ENCODE measurements at places on chromosomes 13 and 19. TPM values are rescaled to one million over a fixed set of nuclear protein-coding genes. Genes with fewer than 3 reads are reported as not detected.

The FFAR2 gene
- not detected for total RNA-seq

GRCh38 chr13:23865026-23865425, 24.2 kb downstream of the MIPEP start:
- DNase-seq: no peak
- H3K27ac ChIP-seq: no peak overlapping the region
- no peaks in the 10 kb centered on the region for H3K27me3 ChIP-seq
- no peaks in the 10 kb centered on the region for H3K36me3 ChIP-seq

DNA sequence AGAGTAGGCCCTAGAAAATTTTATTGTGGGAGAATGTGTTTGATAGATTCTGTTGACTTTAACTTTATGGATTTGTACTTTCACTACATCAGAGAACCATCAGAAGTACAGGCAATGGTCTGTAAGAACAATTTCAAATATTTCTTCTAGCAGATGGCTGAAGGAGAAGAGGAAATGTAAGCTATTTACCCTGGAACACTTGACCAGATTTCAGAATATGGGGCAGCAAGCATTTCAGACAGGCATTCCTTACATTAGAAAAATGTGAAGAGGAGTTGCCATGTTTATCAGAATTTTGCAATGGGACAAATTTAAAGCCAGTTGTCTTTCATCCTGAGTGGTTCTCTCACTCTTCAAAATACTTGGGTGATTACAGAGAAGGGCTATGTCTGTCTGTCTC, 7.5 kb downstream of the FRY start:
- no peaks in the 10 kb centered on the region for H3K27me3 ChIP-seq
- no peaks in the 10 kb centered on the region for H3K36me3 ChIP-seq
- H3K27ac ChIP-seq: no peak overlapping the region
- no peak for DNase-seq

GRCh38 chr13:27006519-27007161, 165.0 kb downstream of the USP12 start:
- no peaks in the 10 kb centered on the region for H3K27me3 ChIP-seq
- no peaks in the 10 kb centered on the region for H3K4me1 ChIP-seq
- no peaks in the 10 kb centered on the region for H3K36me3 ChIP-seq

Measured in SJSA1 (cell line).